Amniotic stem cell (primary cell): ENCODE measurements at places on chromosomes 2 and 18.
A peak's percentile ranks its signal among the peaks of the same experiment; 100 is the strongest.

- no peak for DNase-seq
Observed at GRCh38 chr2:74026687-74027241, 42.1 kb downstream of the TET3 start.

GRCh38 chr2:238786792-238787490 is 60.9 kb upstream of the TWIST2 start:
- DNase-seq, result no peak

DNA sequence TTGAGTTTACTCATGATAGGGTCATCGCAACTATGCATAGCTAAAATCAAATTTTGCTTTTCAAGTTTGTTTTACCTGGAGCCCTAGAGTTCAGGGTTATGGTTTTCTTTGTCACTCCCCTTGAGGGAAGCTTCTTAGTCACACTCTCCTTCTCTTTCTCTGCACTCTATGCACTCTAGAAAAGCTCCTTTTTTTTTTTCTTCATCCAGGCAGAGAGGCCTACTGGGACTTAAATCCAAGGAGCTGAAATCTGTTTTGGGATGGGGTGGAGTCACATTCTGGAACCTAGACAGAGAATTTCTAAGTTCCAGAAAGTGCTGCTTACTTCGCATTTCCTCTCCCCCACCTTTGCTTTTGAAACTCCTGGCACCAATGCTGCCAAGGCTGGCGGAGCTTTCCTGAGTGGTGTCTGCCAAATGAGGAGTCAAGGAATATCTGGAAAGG is 19.1 kb upstream of the IL18R1 start:
- no peak for DNase-seq

GRCh38 chr2:126100962-126101361 is 555.0 kb upstream of the GYPC start:
- DNase-seq, result no peak

DNA sequence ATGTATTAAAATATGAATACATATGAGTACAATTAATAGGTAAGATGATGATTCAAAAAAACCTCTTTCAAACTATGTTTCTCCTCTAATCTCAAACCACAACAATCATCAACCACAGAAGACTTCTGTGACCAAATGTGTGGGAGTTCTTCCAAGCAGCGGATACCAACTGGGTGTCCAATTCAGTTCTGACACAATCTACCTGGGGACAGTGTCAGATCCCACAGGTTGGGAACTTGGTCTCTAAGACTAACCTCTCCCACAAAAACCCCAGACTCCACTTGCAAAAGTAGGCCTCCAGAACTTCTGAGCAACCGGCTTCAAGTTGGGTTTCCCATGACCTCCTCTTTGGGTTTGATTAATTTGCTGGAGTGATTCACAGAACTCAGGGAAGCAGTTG is 26.9 kb downstream of the FASTKD1 start:
- no peak for DNase-seq

DNA sequence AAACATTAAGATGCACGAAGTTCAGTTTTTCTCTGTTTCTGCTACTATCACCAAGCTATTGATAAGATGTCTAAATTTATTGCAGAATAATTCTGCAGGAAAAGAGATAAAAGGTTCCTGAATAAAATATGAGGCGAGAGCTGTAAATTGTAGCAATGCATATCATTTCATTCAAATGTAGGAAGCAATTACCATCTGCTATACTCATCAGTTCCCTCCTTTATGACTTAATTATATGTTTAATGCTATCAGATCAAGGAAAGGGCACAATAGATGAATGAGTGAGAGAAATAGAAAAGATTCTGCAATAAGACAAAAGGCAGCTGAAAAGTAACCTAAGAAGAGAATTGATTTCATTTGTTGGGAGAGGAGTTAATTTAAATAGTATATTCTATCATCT is 108.2 kb upstream of the GALNT5 start:
- DNase-seq, result no peak

- DNase-seq, result no peak
Observed at GRCh38 chr18:79766308-79766707, 31.4 kb upstream of the KCNG2 start.

DNA sequence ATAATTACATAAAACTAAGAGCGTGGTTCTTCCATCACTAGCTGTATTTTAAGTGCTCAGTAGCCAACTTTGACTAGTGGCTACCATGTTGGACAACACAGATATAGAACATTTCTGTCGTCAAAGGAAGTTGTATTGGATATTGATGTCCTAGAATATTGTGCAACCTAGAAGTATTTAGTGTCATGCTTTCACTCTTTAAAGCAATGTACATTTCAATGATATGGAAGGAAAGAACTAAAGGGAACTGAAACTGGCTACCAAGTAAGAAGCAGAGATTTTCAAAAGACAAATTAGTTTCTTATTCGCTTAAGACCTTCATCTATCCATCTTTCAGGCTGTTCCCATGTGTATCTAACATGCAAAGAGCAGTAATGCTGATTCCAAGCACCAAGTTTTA is 85.4 kb upstream of the EML6 start:
- no peak for DNase-seq

DNA sequence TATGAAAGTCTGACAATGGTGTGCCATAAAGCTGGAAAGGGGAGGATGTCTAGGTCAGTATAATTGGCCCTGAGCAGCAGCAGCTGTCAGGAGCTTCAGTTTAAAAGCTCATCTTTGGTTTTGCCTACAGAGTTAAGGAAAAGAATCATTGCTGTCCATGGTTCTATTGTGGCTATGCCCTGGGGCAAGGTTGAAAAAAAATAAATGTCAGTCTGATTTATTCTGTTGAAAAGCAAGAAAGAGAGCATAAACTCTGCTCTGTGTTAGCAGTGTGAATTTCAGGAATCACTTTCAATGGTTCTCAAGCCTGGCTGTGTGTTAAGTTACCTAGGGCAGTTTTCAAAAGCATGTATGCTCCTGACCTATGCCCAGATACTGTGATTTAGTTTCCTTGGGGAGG is 446.7 kb downstream of the SETBP1 start:
- no peak for DNase-seq

- no peak for DNase-seq
Observed at GRCh38 chr2:3595985-3596384, 1.1 kb downstream of the COLEC11 start.

GRCh38 chr18:73563345-73563744 is 584.3 kb downstream of the FBXO15 start:
- no peak for DNase-seq

- DNase-seq, result peak; percentile 18
Observed at GRCh38 chr18:10420561-10421352, 33.7 kb upstream of the APCDD1 start.

DNA sequence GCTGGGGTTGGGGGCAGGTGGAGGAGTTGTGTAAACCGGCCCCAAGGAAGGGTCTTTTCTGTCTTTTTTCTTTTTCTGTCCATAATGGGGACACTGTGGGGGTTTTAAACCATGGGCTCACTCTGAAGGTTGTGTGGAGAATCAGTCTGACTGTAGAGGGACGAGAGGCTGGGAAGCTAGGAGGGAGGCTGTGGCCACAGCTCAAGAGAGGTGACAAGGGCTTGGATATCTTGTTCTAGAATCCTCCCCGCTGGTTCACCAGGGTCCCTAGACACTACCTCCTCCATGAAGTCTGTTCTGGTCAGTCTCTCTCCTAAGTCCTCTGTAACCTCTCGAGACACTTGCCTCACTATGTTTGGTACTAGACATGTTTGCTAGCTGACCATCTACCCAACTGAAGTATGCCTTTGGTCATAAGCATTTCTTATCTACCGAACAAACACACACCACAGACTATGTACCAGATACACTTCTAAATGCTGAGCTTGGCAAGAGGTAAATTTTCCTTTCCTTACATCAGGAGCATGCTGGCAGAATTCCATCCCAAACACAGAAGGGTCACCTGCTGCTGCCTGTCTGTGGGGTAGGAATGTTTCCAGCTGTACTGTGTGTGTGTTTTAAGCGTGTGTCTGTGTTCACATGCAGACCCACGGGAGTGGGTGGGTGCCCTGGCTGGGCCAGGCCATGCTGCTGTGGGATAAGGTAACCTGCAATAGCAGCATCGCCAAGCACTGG is 69.6 kb upstream of the MGAT4A start:
- DNase-seq, result no peak

DNA sequence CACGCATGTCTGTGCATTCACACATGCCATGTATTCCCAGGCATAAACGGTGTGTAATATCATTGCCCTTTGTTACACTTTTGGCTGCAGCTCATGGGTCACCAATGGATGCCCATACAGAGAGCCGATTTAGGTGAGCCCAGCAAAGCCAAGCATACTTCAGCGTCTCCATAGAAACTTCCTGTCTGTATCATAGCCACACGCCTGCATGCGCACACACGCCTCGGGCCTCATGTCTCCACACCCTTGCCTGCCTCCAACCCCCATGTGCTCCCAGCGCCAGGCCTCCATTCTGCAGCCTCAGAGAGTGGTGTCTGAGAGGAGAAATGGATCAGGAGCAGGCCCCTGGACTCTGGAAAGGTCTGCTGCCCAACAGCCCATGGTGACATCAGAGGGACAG is 33.5 kb upstream of the SELENOI start:
- DNase-seq, result no peak

DNA sequence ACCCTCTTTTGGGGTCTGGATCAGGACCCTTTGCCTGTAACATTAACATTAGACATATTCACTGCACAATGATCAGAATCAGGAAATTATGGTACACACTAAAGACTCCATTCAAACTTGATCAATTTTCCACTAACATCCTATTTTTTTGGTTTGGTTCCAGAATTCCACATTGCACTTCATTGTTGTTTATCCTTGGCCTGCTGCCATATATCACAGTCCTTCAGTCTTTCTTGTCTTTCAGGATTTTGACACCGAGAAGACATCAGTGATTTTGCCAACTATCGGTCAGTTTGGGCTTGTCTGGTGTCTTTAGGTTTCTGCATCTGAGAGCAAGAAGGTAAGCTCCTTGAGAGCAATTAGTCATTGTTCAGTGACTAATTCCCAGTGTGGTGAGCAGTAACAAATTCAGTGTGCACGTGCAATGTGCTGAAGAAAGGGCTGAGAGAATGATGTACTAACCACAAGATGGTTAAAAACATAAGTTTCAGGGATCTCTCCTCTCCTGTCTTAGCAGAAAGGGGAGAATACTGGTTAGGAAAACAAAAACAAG is 23.5 kb downstream of the MARCHF4 start:
- DNase-seq, result no peak

DNA sequence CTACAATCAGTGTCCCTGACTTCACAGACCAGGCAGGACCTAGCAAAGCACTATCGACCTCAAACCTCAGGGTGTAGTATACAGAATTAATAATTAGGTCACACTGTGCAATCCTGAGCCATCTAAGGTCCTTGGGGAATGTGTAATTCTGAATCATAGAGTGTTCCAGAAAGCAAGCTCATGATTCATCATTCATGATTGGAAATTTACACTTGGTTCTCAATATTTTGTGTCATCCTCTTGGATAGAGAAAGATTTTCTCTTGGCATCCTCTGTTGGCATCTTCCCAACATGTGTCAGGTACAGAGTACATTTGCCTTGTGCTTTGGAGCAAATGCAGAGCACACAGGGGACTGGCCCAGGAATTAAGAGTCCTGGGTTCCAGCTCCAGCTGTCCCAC is 245.0 kb upstream of the NT5C1B start:
- no peak for DNase-seq

DNA sequence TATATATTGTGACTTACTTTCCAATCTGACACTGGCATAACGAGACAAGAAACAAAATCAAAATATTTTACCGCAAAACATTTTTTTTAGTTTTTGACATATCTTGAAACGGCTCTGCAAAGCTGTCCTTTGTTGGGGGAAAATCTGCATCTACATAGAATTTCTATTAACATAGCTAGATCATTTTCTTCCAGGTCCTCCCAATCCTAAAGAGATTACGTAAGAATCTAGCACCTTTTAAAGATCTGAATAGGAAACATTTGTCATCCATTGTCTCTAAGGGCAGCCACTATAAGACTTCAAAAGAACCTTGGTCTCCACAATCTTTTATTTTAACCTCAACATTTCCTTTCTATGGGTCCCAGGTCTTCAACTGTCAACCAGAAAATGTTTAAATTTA is 1.2 kb upstream of the MFF start:
- no peak for DNase-seq

DNA sequence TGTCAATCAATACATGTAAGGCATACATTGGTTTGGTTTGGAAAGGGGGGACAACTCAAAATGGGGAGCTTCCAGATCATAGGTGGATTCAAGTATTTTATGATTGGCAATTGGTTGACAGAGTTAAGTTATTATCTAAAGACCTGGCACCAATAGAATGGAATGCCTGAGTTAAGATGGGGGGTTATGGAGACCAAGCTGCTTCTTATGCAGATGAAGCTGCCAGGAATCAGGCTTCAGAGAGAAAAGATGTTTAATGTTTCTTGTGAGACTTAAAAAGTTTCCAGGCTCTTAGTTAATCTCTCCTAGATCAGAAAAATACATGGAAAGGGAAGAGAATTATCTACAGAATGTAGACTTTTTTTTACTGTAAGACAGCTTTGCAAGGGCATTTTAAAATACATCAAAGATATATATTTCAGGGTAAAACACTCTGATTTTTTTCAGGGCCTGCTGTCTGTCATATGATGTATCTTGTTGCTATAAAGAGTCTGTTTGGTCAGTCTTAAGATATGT is 1343.2 kb upstream of the LRRTM1 start:
- no peak for DNase-seq

GRCh38 chr2:163505281-163505680 is 230.5 kb downstream of the FIGN start:
- DNase-seq, result no peak
